ENCODE measurements at places on chromosomes 7 and 10. TPM values are rescaled to one million over a fixed set of nuclear protein-coding genes. Genes with fewer than 3 reads are reported as not detected.

Gene RBP3
- not detected for total RNA-seq

Gene TIAL1
- 58.9 TPM for total RNA-seq

GRCh38 chr10:534047-534566 lies 155.4 kb downstream of the DIP2C start:
- no peak overlapping the region for H3K27ac ChIP-seq
- no peaks in the 10 kb centered on the region for H3K36me3 ChIP-seq
- H3K27me3 ChIP-seq = no peaks in the 10 kb centered on the region
- no peak overlapping the region for H3K4me3 ChIP-seq

GRCh38 chr10:76632767-76633051 lies 1004.9 kb downstream of the KCNMA1 start:
- H3K4me3 ChIP-seq = no peak overlapping the region
- no peaks in the 10 kb centered on the region for H3K27me3 ChIP-seq
- no peak for DNase-seq
- no peak overlapping the region for H3K27ac ChIP-seq

DNA sequence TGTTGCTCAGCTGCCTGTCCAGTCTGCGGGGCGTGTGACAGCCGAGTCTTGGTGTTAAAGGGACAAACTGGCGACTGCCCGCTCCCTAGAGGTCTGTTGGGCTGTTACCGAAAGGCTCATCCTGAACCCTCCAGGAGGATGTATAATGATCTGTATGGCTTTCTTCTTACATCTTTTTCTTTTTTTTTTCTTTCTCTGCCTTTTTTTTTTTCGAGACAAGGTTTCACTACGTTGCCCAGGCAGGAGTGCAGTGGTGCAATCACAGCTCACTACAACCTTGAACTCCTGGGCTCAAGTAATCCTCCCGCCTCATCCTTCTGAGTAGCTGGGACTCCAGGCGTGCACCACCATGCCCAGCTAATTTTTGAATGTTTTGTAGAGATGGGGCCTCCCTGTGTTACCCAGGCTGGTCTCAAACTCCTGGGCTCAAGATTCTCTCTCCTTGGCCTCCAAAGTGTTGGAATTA lies 857 bp downstream of the INTS15 start:
- H3K27me3 ChIP-seq = no peaks in the 10 kb centered on the region
- DNase-seq = no peak
- H3K4me3 ChIP-seq = peak overlapping the region; percentile 80
- no peaks in the 10 kb centered on the region for H3K36me3 ChIP-seq
- H3K4me1 ChIP-seq = no peaks in the 10 kb centered on the region
- H3K27ac ChIP-seq = peak overlapping the region; percentile 68

Measured in ovary (tissue), 10 donors.